HuH-7 (cell line): ENCODE measurements at places on chromosomes 1 and 21.

DNA sequence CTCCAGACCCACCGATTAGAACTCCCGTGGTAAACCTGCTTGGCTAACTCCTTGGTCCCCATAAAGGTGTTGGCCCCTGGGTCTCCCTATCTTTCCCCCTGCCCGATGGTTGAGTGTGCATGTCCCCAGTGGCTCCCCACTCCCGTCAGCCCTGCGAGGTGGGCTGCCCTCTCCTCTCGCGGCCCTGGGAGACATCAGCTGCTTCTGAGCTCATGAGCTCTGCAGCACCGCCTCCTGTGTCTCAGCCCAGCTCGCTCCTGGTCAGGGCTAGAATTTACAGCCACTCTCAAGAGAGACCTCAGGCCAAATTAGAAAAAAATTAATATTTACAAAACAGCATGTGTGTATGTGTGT is 15.9 kb upstream of the ZBTB21 start:
- DNase-seq, result no peak

DNA sequence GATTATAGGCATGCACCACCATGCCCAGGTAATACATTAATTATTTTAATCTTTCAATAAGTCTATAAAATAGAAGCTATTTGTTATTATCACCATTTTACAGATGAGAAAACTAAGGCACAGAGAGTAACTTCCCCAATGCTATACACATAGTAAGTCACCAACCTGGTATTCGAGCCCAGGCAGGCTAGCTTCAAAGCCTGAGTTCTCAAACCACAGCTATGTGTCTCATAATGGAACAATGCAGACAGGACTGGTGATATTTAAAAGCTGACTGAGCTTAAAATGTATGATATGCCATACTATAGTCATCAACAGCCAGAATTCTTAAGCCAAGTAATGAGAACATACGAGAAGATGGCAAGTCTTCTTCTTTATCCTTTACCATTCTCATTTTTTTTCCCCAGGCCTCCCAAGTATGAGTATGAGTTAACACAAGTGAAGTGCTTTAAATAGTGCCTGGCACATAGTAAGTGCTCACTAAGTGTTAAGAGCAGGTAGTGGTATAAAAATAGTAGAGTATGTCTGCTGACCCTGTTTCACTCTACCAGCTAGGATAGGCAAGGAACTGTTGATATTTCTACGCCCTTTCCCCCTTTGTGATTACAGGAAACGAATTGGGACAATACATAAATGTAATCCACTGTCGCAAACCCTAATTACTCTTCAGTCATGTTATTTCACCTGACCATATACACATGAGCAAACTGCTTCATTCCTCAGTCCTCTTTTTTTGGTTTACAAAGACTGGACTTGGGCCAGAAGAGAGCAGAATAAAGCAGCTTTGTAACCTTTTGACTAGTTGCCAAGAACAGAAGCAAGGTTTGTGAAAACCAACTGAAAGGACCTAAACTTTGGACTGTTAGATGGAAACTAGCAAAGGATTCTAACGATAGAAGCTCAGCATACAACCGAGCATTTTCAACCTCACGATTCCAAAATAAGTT is 9.5 kb downstream of the EYA3 start:
- no peak for DNase-seq

- DNase-seq, result no peak
Measured at GRCh38 chr1:205514211-205515142, 10.0 kb downstream of the CDK18 start.

- no peak for DNase-seq
Measured at GRCh38 chr1:210489491-210489890, 160.8 kb downstream of the HHAT start.

DNA sequence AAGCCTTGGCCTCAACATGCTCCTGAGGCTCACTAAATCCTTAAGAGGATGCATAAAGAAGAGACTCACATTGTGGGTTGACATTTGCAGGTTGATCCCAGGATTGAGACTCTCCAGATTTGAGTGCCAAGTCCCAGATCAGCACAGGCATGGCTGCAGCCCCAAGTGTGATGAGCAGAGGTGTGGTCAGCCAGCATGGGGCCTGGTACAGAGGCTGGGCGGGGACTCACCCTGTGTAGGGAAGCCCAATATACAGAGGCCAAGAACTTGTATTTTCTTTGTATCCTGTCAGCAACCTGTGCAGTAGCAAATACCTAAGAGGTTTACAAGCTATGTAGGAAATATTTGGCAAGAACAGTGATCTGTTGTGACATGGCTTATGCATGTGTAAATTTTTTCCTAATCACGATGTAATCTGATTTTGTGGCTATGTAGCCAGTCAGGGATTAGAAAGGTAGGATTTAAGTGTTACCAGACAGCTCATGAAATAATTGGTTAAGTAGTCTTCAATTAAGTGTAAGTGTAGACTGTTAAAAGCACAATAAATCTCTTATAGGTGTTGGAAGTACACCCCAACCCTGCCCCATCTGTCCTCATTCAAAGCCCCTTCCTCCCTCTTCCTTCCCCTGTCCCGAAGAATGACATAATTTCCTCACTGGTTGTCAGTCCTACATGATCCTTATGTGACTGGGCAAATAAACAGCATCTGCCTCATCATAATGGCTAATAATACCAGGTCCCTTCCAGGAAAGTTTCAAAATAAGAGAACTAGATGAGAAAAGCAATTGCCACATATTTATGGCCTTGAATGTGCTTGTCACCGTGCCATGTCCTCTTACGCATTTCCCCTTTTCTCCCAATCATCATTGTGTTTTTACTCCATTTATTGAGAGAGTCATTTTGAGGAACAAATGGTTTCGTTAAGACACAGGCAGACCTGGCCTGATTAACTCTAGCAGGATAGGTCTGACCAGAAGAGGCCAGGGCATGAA is 120.9 kb downstream of the HLX start:
- DNase-seq, result no peak

DNA sequence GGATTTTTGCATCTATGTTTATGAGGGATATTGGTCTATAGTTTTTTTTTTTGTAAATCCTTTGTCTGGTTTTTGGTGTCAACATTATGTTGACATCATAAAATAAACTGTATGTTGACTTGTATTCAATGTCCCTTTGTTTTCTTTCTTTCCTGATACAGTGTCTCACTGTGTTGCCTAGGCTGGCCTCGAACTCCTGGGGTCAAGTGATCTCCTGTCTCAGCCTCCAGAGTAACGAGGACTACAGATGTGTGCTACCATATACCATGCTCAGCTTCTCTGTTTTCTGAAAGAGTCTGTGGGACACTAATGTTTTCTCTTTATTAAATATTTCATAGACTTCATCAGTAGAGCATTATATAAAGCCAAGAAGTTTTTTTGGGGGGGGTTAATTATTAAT is 18.3 kb downstream of the MAN1C1 start:
- DNase-seq, result no peak

- DNase-seq, result no peak
Measured at GRCh38 chr1:231248778-231249177, 7.8 kb downstream of the GNPAT start.

- no peak for DNase-seq
Measured at GRCh38 chr1:52795464-52795863, 47.1 kb upstream of the ZYG11A start.

DNA sequence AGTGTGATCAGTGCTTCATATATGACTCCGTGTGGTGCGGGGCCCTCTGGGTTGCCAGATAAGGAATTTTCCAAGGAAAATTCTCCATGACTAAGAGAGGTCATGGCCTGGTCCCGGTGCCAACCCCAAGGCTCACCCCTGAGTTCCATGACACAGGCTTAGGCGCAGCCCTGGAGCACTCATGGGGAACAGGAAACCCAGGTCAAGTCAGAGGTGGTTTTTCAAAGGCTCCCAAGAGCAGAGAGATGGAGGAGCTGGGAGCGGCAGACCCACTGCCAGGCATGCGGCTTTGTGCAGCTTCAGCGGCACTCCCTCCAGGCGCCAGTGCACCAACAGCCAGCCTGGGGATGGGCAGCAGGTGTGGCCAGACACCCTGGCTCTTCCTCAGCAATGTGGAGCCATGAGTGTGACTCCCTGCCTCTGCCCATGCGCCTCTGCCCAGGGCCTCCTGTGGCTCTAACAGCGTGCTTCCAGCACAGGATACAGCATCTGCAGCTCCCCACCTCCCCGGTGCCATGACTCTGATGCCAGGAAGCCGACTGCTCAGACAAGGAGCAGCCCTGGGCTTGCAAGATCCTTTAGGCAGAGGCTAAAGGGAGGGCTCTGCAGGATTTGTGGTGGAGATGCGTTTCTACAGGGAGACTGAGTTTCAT is 47.3 kb downstream of the GPR161 start:
- no peak for DNase-seq

- no peak for DNase-seq
Measured at GRCh38 chr1:159181328-159182024, 10.1 kb downstream of the CADM3 start.

GRCh38 chr21:38820471-38821239 is 14.9 kb downstream of the ETS2 start:
- DNase-seq, result no peak

GRCh38 chr1:214983126-214983869 is 99.2 kb upstream of the KCNK2 start:
- no peak for DNase-seq

DNA sequence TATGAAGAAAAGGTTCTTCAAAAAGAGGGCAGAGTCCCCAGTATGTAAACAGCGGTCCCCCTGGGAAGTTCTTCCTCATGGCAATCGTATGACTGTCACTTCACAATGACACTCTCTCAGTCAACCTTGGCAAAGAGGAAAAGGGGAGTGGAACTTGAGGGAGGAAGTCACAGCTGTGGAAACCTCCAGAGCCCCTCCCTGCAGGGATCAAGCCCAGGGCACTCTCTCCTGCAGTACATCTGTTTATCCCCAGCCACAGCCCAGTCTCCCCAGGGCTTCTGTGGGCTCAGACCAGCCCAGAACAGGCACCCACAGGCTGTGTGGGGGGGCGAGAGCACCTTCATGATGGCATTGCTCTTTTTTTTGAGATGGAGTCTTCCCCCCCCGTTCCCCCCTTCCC is 2.0 kb downstream of the ATP13A2 start:
- DNase-seq, result no peak

- DNase-seq, result no peak
Measured at GRCh38 chr1:113517983-113518382, 127.7 kb downstream of the MAGI3 start.
